ENCODE measurements at places on chromosomes 6 and 20.
A peak's percentile ranks its signal among the peaks of the same experiment; 100 is the strongest.

- DNase-seq = peak; percentile 83
Observed at GRCh38 chr6:30935018-30935417, 3.0 kb upstream of the SFTA2 start.

DNA sequence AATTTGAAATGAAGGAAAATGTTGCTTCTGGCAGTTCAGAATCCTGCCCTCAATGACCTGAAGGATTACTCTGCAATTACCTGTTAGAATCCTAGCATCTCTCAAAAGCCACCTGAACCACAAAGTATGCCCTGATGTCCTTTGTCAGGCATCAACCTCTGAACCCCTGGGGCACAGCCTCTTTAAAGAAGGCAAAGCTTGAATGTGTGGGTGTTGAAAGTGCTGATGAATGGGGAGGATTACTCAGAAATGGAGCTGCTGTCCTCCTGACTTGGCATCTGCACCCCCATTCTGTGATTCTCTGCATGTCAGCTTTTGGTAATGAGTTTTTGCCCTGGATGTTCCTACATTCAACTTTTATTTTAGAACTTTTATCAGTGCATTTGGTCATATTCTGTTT is 179.2 kb downstream of the PKHD1 start:
- DNase-seq = no peak

GRCh38 chr6:149248693-149249369 is 68.7 kb upstream of the TAB2 start:
- peak; percentile 35 for DNase-seq

GRCh38 chr6:28922004-28922820 is 1.6 kb downstream of the TRIM27 start:
- DNase-seq = peak; percentile 61

DNA sequence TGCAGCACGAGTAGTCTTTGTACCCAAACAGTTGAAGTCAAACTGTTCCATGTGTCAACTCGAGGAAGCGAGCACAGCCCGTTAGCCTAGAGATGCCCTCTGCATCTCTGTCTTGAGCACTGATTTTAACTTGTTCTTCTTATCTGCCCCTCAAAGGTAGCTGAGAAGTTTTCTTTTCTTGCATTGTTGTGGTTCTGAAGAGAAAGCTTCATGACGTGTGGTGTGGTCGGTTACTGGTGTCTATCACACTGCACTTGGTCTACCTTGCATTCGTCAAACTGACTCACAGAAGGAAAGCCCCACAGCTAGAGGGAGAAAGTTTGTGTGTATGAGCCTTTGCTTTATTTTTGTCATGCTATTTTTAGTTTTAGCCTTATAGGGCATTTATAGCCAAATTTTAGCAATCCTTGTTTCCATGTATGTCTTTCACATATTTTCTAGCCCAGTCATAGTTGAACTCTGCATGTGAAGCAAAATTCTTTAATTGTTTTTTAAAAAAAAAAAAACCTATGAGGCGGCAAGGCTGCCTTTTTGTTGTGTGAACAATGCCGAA is 115.1 kb downstream of the JAG1 start:
- no peak for DNase-seq

DNA sequence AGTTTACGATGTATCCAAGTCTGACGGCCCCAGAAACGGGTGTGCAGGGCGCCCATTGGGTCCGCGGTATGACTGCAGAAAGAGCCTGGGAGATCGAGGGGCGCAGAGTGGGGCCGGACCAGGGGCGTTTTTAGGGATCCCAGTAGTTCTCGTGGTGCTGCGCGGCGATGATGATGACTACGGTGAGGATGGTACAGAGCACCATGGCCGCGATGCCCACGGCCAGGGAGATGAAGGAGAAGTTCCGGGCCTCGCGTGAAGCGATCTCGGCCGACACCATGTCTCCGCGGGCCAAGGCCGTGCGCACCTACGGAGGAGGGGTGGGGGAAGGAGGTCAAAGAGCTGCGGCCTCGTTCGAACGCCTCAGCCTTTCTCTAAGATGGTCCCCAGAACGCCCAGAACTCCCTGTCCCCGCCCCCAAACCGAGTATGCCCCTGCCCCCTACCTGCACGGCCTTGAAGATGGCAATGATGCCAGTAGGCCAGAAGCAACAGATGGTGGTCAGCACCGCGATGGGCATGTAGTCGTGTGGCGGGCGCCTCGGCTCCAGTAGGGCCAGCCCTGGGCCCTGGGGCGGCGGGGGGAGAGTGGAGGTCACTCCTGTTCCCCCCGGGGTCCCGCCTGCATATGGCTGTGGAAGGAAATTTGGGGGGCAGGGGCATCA is 2.5 kb downstream of the PRRT1 start:
- DNase-seq = no peak

Data from Calu3 (cell line).